ENCODE measurements at places on chromosomes 12 and 14.

DNA sequence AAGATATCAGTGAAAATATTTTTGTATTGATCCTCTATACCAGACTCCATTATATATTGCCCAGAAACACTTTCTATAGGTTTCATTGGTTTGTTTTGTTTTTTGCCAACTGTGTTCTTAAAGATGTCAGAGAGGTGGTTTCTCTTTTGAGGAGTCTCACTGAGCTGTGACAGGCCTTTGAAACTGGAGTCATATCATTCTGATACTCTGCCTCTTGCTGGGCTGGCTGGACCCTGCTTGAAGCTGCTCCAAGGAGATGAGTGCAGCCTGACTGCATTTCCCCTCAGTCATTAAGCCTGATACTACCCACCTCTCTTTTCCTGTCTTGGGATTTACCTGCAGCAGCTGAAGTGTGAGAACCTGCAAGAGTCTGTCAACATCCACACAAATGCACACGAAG lies 16.4 kb upstream of the TAS2R30 start:
- no peak for DNase-seq

DNA sequence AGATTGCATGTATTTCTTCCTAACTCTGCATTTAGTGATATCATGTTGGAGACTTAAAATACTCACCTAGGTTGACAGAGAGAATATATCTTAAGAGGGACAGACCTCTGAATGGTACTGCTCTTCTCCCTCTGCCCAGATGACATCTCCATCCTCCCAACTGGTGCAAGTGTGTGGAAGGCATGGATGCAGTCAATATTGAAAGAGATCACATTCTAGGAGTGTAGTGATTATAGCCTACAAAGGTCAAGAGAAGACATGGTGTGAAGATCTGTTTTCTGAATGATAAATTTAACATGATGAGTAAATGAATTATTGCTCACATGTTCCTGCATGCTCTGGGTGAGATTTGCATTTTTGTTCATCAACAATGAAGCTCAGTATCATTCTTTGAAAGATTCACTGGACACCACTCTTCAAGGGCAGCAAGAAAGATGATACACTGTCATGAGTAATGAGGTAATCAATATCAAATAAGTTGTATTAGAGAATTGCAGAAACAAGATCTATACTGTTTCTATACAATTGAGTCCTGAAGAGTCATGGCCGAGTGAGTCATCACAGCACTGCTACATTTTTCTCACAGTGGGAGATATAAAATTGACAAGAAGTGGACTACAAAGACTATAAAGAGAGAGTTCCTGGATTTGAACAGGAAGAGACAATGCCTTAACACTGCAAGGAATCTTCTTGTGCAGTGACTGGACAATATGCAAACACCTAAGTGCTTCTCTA lies 183.3 kb upstream of the KRR1 start:
- DNase-seq = no peak

- no peak for DNase-seq
These were observed 32.7 kb downstream of the ZCCHC8 start for GRCh38 chr12:122467983-122468382.

- DNase-seq = no peak
These were observed 188.4 kb downstream of the RBM19 start for GRCh38 chr12:113777751-113778150.

GRCh38 chr14:100369019-100369418 lies 45.9 kb downstream of the SLC25A47 start:
- DNase-seq = no peak

GRCh38 chr12:42237853-42238239 lies 202 bp downstream of the YAF2 start:
- DNase-seq = no peak

DNA sequence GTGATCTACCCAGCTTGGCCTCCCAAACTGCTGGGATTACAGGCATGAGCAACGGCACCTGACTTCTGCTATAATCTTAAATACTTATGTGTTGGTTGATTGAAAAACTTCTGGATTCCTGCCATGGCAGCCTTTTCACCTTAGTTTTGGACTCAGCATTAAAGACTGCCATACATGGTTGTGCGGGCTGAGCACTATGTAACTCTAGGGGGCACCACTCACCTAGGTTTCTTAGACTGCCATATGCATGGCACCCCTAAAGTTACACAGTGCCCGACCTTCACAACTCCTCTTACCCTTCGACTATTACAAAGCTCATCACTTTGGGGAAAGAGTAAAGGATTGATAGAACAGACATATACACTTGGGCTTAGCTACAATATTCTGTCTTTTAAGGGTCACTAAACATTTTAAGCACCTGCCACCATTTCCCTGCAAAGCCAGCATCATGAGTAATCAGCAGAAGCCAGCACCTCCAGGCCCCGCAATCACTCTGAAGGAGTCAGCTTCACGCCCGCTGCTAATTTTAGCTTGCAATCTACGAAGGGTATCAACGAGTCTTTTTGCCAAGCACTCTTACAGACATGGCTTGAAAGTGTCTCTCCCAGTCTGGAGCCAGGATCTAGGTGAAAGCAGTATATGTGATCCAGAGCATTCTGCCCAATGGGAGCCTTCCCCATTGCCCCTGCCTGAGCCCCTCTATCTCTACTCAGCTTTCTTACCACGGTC lies 59.8 kb downstream of the SUDS3 start:
- no peak for DNase-seq

DNA sequence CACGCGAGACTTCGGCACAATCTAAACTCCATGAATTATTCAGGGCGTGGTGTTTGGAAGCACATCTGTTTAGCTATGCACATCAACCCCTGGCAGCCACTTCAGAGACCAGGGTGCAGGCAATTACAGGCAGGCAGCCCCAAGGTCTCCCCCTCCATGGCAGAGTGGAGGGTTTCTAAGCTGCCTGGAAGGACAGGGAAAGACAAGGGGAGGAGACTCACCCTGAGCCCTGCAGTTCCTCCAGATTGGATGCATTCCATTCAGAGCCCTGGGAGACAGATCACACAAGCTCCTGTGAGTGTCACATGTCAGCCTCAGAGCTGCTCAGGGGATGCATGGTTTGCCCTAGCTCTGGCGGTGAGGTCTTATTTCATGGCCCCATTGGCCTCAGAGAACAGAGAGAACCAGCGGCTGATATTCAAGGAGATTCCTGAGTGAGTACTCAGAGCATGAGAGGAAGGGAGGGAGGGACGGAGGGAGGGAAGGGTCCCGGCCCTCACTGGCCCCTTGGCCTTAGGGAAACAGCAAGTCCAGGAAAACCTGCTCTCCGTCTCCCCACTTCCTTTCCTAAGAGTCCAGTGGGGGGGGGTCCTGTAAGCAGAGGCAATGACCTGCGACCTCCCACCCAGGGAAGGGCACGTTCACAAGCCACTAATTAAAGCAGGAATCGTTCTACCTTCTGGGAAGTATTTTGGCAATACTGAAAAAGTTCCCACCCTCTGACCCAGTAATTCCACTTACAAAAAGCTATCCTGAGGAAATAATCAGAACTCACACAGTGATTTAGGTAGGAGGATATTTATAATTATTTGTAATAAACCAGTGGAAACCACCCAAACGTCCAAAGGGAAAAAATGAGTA lies 55.1 kb downstream of the SSH1 start:
- DNase-seq = peak; percentile 52

GRCh38 chr12:90631591-90632212 lies 323.3 kb downstream of the CCER1 start:
- DNase-seq = no peak

- no peak for DNase-seq
These were observed 77.8 kb upstream of the MAX start for GRCh38 chr14:65179918-65180724.

DNA sequence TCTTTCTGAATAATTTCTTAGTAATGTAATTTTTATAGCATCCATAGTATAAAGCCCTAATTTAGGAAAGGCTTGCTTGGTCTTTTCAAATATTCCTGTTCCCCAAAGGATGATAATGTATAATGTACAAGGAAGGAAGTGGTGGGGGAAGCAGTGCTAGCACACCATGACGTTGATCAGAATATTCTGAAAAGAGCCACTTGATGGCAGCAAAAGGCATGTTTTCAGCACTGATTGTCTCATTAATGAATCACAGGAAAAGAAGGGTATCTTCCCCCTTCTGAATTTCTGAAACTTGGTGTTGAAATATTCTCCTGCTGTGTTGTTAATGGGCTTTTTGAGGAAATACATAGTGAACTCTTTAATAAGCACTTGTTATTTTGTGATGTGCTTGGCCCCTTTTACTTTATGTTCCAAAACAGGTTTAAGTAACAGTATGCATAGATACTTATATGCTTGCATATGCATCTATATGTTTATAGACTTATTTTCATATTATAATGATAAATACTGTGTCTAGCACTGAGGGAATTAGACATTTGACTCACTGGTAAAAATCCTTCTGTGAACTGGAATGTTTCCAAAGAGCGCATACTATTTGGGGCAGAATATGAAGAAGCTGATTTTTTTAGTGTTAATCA lies 122.0 kb downstream of the TMEM117 start:
- peak; percentile 39 for DNase-seq

DNA sequence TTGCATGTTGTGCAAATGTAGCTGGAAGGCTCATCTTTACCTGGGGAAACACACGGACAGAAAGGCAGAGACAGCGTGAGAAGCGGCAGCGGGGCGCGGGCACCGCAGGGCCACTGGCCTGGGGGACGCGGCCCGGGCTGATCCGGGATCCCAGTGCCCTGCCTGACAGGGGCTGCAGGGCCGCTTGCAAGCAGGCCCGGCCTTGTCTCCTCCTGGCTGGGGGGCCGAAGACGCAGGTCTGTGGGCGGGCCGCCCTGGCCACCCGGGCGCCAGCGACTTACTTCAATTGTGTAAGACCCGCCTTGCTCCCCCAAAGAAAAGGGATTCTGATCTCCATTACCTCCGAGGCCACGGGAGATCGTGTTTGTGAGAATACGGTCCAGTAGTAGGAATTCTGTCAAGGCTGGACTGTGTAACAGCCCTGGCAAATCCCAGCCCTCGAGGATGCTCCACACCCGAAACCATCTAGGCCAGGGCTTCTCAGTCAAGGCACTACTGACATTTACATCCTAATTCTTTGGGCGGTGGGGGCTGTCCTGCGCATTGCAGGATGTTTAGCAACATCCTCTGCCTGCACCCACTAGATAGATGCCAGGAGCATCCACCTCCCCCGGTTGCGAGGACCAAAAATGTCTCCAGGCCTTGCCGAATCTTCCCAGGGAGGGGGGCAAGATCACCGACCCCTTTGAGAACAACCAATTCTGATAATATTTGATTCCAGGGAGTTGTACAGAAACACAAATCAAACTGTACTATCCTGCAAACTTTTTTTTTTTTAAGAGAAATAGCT lies 95.6 kb downstream of the BCL11B start:
- no peak for DNase-seq

GRCh38 chr12:113405694-113406093 lies 2.0 kb upstream of the SDS start:
- DNase-seq = no peak

- DNase-seq = no peak
These were observed 611.2 kb downstream of the RPS29 start for GRCh38 chr14:48974994-48975393.

Measured in fibroblast of skin of left biceps (primary cell).